ENCODE measurements at places on chromosomes 3 and 15.

GRCh38 chr3:123337226-123337625 is 111.7 kb downstream of the ADCY5 start:
- DNase-seq: no peak

DNA sequence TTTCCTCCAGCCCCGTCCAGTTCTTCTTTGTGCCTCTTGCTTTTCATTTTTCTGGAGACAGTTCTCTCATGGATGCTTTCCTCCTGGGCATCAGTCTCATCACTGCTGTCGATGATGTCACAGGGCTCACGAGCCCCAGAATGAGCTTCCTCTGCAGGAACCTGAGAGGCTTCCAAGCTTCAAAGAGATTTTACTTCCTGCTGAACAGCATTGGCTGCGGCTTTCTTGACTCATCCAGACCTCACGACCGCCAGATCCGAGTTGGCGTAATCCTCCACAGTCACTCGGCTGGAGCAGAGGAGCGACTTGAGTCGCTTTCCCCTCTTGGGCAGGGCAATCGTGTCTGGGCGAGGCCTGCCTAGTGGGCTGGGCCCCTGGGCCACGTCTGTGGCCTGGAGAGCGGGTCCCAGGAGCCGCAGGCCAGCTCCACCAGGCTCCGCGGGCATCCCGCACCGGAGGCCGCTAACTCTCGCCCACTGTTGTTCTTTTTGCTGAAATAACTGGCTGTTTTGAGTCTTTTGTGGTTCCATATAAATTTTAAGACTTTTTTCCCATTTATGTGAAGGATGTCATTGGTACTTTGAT is 20.8 kb upstream of the FAN1 start:
- no peak for DNase-seq

GRCh38 chr3:175041369-175041768 is 182.2 kb downstream of the NAALADL2 start:
- DNase-seq: no peak

DNA sequence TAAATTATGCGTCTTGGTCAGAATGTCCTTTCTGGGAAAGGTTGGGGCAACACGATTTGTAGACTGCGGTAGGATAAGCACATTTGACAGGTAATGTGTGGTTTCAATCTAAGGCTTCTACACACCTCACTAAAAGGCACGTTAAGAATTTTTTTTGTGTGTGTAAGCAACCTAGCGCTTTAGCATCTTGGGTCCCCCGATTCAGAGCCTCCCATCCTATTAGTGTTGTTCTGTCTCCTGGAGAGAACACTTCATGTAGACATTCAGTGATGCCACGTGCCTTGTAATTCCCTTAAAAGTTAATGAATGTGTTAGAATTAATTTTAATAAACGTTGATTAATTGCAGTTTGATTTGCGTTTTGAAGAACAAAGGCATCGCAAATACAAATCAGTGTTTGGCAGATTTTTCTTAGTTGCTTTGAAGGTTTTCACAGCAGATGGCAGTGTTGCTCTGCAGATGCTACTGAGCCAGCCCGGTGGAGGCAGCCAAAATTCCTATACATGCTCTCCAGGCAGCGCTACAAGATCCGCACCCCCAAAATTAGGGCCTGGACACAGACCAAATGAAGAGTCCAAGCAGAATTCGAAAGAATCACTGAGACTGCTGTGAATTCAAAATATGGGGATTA is 63.5 kb downstream of the OTOL1 start:
- DNase-seq: peak; percentile 5

DNA sequence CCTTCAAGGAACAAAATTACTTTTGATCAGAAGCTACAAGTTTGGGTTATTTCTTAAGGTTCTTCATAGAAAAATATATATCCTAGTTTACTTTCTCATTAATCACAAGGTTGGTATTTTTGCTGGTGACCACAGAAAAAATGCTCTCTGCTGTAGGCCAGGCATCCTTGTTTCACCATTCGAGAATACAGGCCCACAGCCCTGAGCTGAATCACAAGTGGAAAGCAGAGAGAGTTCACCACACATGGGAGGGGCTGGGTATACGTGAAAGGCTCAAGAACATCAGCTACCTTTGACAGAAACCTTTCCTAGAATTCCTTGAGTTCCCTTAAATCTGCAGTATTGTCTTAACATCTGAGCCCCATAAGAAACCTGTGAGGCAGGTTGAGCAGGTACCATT is 23.2 kb downstream of the CPEB1 start:
- DNase-seq: no peak

DNA sequence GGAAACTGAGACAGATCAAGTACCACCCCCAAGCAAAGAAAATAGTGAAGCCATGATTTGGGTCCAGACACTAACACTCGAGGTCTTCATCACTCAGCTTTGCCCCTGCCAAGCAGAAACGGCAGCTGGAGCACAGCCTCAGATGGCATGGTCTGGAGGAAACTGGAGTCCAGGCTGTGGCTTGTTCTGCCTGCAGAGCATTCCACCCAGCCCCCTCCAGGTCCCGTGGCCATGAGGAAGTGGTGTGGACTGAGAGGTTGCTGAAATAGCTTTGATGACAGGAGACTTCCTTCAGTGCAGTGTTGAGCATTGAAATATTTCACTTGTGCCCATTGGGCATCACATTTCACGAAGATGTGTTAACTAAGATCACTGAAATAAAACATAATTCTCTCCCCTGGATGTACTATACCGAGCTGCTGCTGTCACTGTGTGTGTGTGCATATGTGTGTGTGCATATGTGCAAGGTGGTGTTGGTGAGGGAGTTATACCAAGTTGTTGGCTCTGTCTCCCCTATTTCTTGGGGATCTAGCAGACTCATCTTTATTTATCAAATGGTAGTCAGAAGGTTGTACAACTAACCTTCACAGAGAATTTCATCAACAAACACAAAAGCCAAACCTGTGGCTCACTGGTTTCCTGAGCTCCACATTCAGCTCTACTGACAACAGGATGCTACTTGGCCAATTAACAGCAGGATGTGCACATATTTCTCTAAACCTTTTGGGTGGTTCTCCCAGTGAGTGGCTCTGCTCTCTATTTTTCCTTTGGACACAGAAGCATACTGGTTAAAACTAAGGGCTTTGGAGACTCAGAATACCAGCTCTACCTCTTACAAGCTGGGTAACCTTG is 660.1 kb upstream of the CFAP20DC start:
- DNase-seq: peak; percentile 1

GRCh38 chr3:145079436-145079835 is 1081.5 kb downstream of the PLOD2 start:
- no peak for DNase-seq

GRCh38 chr3:105752791-105753415 is 115.9 kb downstream of the CBLB start:
- DNase-seq: no peak

GRCh38 chr15:66071921-66072295 is 181.6 kb downstream of the MEGF11 start:
- DNase-seq: no peak

DNA sequence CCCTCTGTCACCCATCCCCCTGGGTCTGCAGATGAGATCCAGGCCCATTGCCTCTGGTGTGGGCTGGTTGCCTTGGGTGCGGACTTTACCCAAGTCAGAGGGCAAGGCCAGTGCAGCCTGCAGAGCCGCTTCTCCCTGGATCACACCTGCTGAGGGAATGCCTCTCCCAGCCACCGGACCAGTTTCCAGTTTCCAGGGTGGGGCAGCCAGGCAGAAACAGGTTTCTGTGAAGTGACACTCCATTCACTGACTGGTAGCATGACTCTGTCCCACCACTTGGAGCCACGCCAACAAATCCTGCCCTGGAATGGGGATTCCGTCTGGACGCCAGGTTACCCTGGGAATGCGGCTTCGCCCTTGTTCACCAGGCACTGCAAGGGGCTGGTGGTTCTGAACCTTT is 30.0 kb downstream of the PAQR5 start:
- DNase-seq: no peak

- DNase-seq: no peak
Measured at GRCh38 chr3:79604681-79605080, 163.1 kb downstream of the ROBO1 start.

DNA sequence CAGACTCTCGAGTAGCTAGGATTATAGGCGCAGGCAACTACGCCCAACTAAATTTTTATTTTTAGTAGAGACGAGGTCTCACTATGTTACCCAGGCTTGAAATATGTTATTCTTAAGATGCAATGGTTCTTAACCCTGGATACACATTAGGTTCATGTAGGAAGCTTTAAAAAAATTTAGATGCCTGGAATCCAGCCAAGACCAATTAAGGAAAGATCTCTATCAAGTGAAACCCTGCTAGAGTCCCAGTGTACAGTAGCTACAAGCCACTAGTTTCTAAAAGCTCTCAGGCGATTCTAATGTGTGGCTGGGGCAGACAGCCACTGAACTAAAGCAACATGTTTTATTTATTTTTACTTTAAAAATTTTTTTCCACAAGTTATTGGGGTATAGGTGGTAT is 33.2 kb downstream of the TRIM69 start:
- no peak for DNase-seq

GRCh38 chr3:33543601-33544000 is 103.4 kb upstream of the UBP1 start:
- DNase-seq: no peak

DNA sequence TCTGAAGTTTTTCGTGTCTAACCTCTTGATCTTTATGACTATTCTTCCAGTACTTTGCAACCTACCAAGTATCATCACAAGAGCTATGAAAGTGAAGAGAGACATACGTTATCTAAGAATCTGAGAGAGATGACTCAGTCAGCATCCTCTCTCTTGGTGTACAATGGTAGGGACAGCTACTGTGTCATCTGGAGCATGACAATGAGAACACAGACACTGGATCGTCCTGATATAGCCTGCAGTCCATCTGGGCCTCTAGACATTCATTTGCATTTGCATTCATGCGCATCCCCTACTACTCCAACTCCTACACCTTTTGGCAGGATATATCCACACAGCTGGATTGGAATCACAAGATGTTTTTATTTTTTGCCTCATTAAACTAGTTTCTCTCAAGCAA is 115.2 kb downstream of the PEX5L start:
- DNase-seq: no peak

- no peak for DNase-seq
Measured at GRCh38 chr3:27326629-27327545, 42.3 kb downstream of the NEK10 start.

- peak; percentile 44 for DNase-seq
Measured at GRCh38 chr3:72245183-72245811, 460.3 kb upstream of the PROK2 start.

- no peak for DNase-seq
Measured at GRCh38 chr3:144096016-144096415, 124.4 kb downstream of the DIPK2A start.

DNA sequence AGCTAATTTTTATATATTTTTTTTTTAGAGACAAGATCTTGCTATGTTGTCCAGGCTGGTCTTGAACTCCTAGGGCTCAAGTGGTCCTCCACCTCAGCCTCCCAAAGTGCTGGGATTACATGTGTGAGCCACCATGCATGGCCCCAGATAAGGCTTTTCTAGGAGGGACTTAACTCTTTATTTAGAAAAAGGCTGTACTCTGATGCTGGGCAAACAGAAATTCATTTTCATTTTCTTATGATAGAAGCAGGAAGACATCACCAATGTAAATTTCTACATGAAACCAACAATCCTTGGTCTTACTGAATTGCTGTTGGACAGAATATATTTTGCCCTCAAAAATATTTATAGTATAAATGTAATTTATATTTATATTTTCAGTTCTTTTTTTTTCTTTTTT is 9.6 kb downstream of the NIPA1 start:
- no peak for DNase-seq

DNA sequence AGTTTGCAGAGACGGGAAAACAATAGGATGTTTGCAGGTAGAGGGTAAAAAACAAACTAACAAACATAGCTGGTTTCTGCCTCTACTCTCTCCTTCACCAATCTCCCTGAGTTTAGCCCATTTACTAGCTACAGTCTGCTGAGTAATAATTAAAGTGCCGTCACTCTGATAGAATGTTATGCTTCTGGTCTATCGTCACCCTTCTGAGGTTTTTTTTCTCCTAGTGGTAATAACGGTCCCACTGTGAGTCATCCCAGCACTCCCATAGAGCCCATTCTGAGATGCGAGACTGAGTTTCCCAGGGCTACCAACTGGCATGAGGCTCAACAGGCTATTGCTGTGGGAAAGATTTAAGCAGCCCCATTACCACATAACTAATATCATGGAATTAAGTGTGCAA is 56.4 kb downstream of the PLAAT1 start:
- no peak for DNase-seq

- DNase-seq: no peak
Measured at GRCh38 chr3:54312156-54312899, 190.0 kb downstream of the CACNA2D3 start.

- peak; percentile 38 for DNase-seq
Measured at GRCh38 chr3:115814778-115815380, 191.6 kb downstream of the GAP43 start.

DNA sequence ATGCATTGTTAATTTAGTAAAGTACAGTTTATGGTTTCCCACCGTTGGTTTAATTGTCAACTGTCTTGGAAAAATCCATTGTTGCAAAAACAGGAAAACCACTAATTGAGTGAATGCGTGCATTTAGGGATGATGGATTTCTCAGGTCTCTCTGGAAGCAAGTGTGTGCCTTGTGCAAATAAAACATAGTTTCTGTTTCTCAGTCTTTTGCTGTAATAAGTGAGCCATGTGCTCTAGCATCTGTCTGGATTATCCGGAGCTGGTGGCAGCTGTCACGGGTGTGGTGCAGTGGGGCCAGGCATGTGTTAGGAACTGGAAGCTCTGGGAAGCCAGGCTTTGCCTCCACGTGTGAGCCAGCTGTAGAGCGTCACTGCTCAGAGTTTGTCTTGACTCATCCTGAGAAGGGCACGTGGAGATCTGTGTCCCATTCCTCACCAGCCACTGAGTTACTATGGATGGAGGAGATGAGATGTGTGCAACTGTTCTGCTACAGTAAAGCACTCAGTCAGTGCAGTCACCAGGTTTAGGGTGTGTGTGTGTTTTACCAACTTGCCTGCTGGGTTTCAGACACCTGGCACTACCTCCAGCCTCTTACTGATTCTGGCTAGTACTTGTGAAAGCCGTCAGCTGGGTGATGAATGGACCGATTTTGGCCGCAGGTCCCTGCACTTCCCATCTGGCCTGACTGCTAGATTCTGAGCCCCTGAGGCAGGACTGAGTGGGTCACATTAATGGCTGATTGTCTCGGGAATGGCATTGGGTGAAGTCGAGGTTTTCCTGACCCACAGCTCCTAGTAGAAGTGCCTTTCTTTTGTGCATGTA is 7.2 kb downstream of the APBA2 start:
- no peak for DNase-seq

DNA sequence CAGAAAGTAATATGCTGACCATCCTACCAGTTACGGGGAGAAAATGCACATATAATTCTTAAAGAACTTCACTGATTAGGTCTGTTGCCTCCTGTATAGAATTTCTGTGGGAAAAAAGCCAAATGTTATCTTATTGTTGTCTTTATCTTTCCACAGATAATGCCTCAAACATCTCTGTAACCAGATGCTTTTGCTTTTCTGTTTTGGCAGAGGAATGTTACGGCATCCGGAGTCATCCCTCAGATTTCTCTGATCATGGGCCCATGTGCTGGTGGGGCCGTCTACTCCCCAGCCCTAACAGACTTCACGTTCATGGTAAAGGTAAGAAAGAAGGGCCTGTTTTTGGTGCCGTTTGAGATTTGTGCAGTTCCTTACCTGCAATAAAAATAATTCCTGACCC is 33.5 kb downstream of the PCCB start:
- no peak for DNase-seq

- DNase-seq: no peak
Measured at GRCh38 chr3:116198087-116198486, 247.2 kb downstream of the LSAMP start.

- no peak for DNase-seq
Measured at GRCh38 chr3:23685541-23686258, 120.1 kb upstream of the UBE2E1 start.

- no peak for DNase-seq
Measured at GRCh38 chr3:32998631-32999451, 47.4 kb downstream of the CCR4 start.

All from caudate nucleus (tissue), 63 donors.